ENCODE measurements at places on chromosomes 13 and 19. TPM values are rescaled to one million over a fixed set of nuclear protein-coding genes. Genes with fewer than 3 reads are reported as not detected.
A peak's percentile ranks its signal among the peaks of the same experiment; 100 is the strongest.

DNA sequence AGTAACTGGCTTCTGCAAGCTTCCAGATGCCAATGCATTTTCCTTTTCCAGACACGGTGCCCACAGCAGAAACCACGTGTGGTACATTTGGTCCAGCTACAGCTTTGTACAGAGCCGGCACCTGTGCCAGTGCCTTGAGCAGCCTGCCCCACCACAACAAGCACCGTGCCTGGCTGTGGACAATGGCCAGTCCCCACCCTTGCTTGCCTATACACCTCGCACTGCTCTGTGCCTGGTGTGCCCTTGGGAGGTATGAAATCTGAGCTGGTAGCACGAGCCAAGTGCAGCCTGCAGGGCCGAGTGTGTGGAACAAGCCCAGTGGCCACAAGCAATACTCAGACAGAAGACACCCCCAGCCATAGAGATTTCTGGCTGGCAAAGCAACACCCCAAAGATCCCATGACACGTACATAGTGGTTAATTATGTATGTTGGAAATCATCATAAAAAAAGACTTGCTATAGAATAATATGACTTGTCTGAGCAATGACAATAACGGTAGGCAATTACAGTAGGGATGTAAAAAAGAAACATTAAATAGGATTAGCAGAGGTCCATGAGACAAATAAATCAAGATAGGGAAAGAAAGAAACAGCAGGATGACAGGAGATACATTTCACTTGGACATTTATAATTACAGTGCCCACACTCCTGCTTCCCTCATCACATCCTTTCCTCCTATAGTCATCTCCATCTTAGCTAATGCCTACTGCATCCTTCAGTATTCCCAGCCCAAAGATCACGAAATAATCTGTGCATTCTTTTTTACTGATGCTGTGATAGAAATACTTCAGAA is 1399.5 kb downstream of the PCDH9 start:
- no peaks in the 10 kb centered on the region for H3K36me3 ChIP-seq
- no peak overlapping the region for H3K4me3 ChIP-seq
- H3K27ac ChIP-seq, result no peak overlapping the region
- H3K27me3 ChIP-seq, result no peaks in the 10 kb centered on the region

DNA sequence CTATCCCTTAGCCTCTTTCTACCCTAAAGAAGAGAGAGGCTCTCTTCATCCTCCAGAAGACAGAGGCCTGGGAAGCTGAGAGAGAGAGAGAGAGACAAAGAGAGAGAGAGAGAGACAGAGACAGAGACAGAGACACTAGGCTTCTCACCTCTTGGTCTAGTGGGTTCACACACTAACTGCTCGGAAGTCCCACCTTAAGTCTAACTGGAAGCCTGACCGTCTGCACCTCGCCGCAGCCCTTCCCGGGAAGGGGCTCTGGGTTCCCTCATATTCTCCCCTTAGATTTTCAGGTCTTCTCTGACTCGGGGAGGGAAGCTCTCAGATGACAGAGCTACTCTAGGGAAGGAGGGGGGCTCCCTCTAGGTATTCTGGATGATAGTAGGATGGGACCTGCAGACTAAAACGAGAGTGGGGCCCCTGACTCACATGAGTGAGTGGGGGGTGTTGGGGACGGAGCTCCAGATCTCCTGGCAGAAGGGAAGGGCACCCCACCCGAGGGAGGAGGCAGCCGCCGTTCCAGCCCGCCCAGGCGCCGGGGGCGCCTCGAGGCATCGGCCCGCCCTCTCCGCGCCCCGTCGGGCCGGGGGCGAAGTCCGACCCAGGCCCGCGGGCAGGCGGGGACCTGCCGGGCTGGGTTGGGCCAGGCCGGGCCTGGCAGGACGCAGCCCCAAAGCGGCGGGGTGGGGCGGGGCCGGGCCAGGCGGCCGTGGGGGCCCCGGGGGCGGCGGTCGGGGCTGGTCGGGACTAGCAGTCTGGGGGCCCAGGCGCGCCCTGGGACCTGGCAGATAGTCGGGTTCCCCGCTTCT is 2.0 kb upstream of the JUNB start:
- H3K4me3 ChIP-seq, result peak overlapping the region; percentile 90
- peak overlapping the region; percentile 69 for H3K27ac ChIP-seq
- DNase-seq, result peak; percentile 25
- peaks cover 61% of the 10 kb centered on the region for H3K4me1 ChIP-seq

GRCh38 chr19:58091251-58091995 is 6.6 kb downstream of the ZSCAN18 start:
- H3K27ac ChIP-seq, result no peak overlapping the region
- no peaks in the 10 kb centered on the region for H3K36me3 ChIP-seq
- H3K4me3 ChIP-seq, result no peak overlapping the region
- H3K4me1 ChIP-seq, result no peaks in the 10 kb centered on the region

- DNase-seq, result no peak
- no peak overlapping the region for H3K27ac ChIP-seq
- no peaks in the 10 kb centered on the region for H3K36me3 ChIP-seq
- no peaks in the 10 kb centered on the region for H3K4me1 ChIP-seq
- H3K4me3 ChIP-seq, result no peak overlapping the region
Observed at GRCh38 chr19:2251106-2252054, 2.3 kb downstream of the AMH start.

GRCh38 chr19:12802267-12803106 is 618 bp downstream of the THSD8 start:
- no peak overlapping the region for H3K27ac ChIP-seq
- peak; percentile 38 for DNase-seq
- peaks cover 15% of the 10 kb centered on the region for H3K36me3 ChIP-seq
- H3K27me3 ChIP-seq, result no peaks in the 10 kb centered on the region

- no peaks in the 10 kb centered on the region for H3K27me3 ChIP-seq
- no peak overlapping the region for H3K27ac ChIP-seq
- no peak overlapping the region for H3K4me3 ChIP-seq
- peaks cover 19% of the 10 kb centered on the region for H3K36me3 ChIP-seq
- no peak for DNase-seq
Observed at GRCh38 chr13:38361542-38362262, 12.1 kb downstream of the UFM1 start.

GRCh38 chr19:50377051-50377461 is 799 bp downstream of the NR1H2 start:
- DNase-seq, result peak; percentile 43
- H3K27ac ChIP-seq, result no peak overlapping the region
- peaks cover 14% of the 10 kb centered on the region for H3K4me1 ChIP-seq
- H3K4me3 ChIP-seq, result peak overlapping the region; percentile 27

The CRYL1 gene
- 13.6 TPM for total RNA-seq

The CD209 gene
- not detected for total RNA-seq

The SIGLEC11 gene
- total RNA-seq, result not detected

Data from PC-3 (cell line).